Hematopoietic multipotent progenitor cell treated with erythropoietin and hydrocortisone succinate and interleukin-3 and kit ligand, for 17 days (in vitro differentiated cells): ENCODE measurements at places on chromosomes 12 and 14.

GRCh38 chr12:34400986-34401658 lies 378.8 kb downstream of the ALG10 start:
- DNase-seq, result no peak

- no peak for DNase-seq
These were observed 283.9 kb downstream of the TMTC2 start for GRCh38 chr12:82970614-82971013.

GRCh38 chr12:106645074-106645421 lies 62.2 kb downstream of the RFX4 start:
- no peak for DNase-seq

DNA sequence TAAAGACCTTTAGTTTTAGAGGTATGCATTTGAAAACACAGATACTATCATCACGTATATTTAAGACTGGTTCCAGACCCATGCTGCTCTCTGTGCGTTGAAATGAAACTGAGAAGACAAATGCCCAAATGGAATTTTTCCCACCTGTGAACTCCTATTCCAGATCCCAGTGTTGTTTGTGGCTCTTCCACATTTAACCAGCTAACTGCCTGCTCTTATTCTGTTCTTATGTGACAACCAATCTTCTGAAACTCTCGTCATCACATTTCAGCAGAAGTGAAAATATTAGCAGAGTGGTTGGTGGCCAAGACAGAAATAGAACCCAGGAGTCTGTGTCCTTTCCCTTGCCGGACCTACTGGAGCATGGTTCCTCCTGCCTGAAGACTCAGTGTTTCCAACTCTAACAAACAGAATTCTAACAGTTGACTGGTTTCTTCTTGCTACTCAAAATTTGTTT lies 460.2 kb downstream of the RAD51B start:
- no peak for DNase-seq

- DNase-seq, result no peak
These were observed 398.8 kb downstream of the FOXG1 start for GRCh38 chr14:29165431-29165830.

DNA sequence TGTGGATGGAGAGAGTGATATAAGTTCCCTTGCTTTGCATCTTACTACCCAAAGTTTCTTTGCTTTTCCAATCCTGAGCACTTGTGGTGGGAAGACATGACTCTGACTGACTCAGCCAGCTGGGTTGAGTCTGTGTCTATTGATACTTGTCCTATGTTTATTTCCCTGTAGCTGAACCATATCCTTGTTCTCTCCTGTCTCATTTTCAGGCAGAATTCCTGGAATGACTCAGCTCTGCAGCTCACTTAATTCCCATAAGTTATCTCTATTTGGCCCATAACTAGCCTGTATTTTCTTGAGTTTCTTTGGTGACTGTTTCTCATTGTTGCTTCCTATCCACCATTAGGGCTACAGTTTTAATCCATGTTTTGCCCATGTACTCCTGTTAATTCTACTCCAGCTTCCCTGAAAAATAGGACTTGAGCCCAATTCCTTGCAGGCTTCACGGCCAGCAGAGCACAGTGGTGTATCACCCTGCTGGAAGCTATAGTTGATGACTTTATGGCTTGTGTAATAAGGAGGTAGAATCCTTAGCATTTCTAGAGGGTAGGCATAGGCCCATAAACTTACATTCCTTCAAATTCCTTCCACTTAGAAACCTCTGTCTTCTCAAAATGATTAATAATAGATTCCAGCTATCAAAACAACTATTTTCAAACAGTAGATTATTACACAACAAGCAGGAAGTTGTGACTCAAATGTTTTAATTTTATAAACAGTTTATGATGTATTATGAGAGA lies 183.1 kb downstream of the TMTC3 start:
- no peak for DNase-seq

DNA sequence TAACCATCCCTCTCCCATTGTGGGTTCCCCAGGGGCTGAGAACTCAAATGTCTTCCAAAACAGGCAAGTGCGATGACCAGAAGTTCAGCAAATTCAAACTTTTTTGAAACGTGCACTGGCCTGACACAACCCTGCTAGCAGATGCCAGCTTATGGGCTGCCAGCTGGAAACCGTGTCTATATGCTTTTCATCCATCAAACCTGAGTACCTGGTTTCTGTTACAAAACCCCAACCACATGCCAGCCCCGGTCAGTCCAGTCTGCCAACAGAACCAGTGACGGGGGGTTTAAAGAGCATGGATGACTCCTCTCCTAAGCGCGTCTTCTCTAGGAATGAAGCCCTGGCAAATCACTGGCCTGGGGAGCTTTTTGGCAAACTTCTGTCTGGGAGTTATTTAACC lies 189.7 kb downstream of the TTC7B start:
- no peak for DNase-seq
